Activated CD8-positive, alpha-beta T cell treated with anti-CD3 and anti-CD28 coated beads, Interleukin-2, amount 10 ng/mL, durations not matched to agents 7 days and 5 days (primary cell): ENCODE measurements at places on chromosomes 6 and 20.

GRCh38 chr20:30288346-30288745 lies 969.1 kb upstream of the DEFB115 start:
- H3K4me1 ChIP-seq: peaks cover 13% of the 10 kb centered on the region
- H3K36me3 ChIP-seq: peaks cover 4% of the 10 kb centered on the region
- no peak overlapping the region for H3K27ac ChIP-seq
- no peaks in the 10 kb centered on the region for H3K27me3 ChIP-seq
- H3K4me3 ChIP-seq: no peak overlapping the region

GRCh38 chr20:41925476-41925875 lies 307.3 kb upstream of the CHD6 start:
- H3K4me3 ChIP-seq: no peak overlapping the region
- no peak overlapping the region for H3K27ac ChIP-seq
- no peaks in the 10 kb centered on the region for H3K4me1 ChIP-seq
- peaks cover 9% of the 10 kb centered on the region for H3K27me3 ChIP-seq

GRCh38 chr6:10655508-10656055 lies 38.8 kb downstream of the C6orf52 start:
- H3K27ac ChIP-seq: peak overlapping the region; percentile 17
- peak; percentile 55 for DNase-seq
- H3K4me3 ChIP-seq: peak overlapping the region; percentile 36
- no peaks in the 10 kb centered on the region for H3K36me3 ChIP-seq

- no peak overlapping the region for H3K4me3 ChIP-seq
- no peaks in the 10 kb centered on the region for H3K27me3 ChIP-seq
- peaks cover 41% of the 10 kb centered on the region for H3K36me3 ChIP-seq
- no peak overlapping the region for H3K27ac ChIP-seq
- no peak for DNase-seq
Observed at GRCh38 chr6:88914895-88915598, 48.4 kb downstream of the RNGTT start.

GRCh38 chr6:80331974-80332373 lies 225.5 kb downstream of the BCKDHB start:
- H3K4me1 ChIP-seq: no peaks in the 10 kb centered on the region
- DNase-seq: no peak
- H3K36me3 ChIP-seq: no peaks in the 10 kb centered on the region
- no peak overlapping the region for H3K4me3 ChIP-seq
- H3K27me3 ChIP-seq: no peaks in the 10 kb centered on the region

GRCh38 chr6:107280791-107281190 lies 165.5 kb upstream of the BEND3 start:
- no peaks in the 10 kb centered on the region for H3K27me3 ChIP-seq
- no peaks in the 10 kb centered on the region for H3K36me3 ChIP-seq
- H3K4me1 ChIP-seq: no peaks in the 10 kb centered on the region
- no peak overlapping the region for H3K4me3 ChIP-seq
- no peak for DNase-seq

DNA sequence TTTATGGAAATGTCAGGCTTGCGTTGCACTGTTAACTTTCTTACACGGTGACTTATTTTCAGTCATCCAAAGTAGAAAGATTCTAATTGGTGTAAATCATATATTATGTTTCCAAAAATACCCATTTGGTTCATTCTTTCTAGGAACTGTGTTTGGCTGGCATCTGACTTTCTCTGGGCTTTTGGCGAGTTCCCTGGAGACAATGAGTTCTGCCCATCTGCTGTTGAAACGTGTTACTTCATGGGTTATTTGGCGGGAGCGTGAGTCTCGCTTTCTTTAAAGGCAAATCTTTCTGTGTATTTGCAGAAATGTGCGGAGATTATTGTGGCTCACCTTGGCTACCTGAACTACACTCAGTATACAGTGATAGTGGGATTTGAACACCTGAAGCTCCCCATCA lies 29.5 kb downstream of the TMEM181 start:
- no peaks in the 10 kb centered on the region for H3K4me1 ChIP-seq
- no peak overlapping the region for H3K4me3 ChIP-seq
- H3K27ac ChIP-seq: no peak overlapping the region
- peaks cover 73% of the 10 kb centered on the region for H3K36me3 ChIP-seq
- DNase-seq: no peak

DNA sequence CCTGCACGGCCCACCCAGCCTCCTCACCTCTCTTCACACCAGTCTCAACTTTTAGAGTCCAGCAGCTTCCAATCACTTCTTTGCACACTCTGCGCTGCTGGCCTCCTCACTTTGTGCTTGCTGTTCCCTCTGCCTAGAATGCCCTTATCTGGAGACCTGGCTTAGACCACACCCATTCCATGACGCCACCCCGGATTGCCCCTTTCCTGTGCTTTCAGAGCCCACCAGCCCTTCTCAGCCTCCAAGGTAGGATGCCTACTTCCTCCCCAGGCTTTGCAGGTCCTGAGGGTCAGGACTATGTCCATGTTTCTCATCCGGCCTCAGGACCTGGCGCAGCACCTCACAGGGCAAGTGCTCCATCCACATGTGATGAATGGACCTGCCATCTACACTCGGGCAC lies 27.0 kb upstream of the AVP start:
- H3K4me3 ChIP-seq: no peak overlapping the region
- no peaks in the 10 kb centered on the region for H3K27me3 ChIP-seq
- H3K36me3 ChIP-seq: peaks cover 12% of the 10 kb centered on the region

DNA sequence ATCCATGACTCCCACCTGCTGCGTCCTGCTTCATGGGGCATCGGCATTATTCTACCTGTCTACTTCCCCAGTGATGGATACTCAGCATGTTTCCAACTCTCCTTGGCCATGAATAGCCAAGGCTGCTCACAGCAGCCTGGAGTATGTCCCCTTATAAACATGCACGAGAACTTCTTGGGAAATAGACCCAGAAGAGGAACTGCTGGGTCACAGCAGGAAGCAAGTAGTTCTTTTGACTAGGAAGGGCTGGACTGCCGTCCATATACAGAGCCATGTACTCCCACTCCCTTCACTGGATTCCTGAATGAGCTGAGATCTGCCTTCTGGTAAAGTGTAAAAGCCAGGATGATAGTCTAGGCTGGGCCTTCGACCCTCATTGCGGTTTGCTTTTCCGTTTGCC lies 106.3 kb upstream of the KCNK16 start:
- peaks cover 7% of the 10 kb centered on the region for H3K4me1 ChIP-seq
- H3K4me3 ChIP-seq: no peak overlapping the region
- H3K27me3 ChIP-seq: peaks cover 2% of the 10 kb centered on the region
- no peak for DNase-seq
- no peaks in the 10 kb centered on the region for H3K36me3 ChIP-seq

- H3K27me3 ChIP-seq: no peaks in the 10 kb centered on the region
- H3K36me3 ChIP-seq: no peaks in the 10 kb centered on the region
- H3K27ac ChIP-seq: no peak overlapping the region
- no peaks in the 10 kb centered on the region for H3K4me1 ChIP-seq
Observed at GRCh38 chr20:16437387-16437996, 135.8 kb downstream of the KIF16B start.

DNA sequence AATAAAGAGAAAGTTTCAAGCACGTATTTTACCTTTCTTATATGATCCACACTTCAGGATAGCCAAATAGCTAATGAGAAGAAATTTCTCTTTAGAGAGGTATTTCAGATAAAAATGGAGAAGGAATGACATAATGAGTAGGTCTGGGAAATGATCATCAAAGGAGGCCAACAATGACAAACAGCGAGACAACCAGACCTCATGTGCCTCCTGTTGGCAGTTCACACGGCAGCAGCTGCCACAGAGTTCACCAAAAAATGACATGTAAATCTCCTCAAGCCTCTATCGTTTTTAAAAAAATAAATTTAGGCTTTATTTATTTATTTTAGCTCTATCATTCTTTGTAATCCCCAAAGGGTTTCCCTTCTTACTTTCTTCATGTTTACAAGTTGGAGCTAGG lies 47.7 kb downstream of the SLC2A12 start:
- no peaks in the 10 kb centered on the region for H3K36me3 ChIP-seq
- no peak overlapping the region for H3K27ac ChIP-seq
- no peaks in the 10 kb centered on the region for H3K4me1 ChIP-seq
- H3K27me3 ChIP-seq: peaks cover 18% of the 10 kb centered on the region
- DNase-seq: no peak

DNA sequence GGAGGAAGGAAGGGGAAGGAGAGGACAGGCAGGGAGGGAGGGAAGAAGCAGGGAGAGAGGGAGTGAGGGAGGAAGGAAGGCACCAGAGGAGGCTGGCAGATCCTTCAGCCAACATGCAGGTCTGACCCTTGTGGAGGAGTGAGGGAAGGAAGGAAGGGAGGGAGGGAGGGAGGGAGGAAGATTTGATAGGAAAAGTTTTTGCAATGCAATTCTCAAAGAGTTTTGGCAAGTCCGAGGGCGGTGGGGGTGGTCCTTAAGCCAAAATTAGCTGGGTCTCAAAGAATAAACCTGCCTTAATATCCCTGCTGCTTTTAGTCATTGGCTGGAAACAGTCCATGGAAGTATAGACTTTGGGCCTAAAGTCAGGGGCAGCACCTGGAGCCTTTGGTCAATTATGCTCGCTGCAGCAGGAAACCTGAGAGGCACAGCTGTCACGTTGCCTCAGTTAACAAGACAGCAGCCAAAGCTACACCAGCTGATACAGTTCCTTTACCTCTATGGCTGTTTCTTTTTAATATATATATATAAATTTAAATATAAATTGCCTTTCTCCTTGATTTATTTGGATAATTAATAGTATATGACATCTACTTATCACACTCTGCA lies 115.7 kb upstream of the RALGAPA2 start:
- no peaks in the 10 kb centered on the region for H3K36me3 ChIP-seq
- no peak overlapping the region for H3K27ac ChIP-seq
- no peaks in the 10 kb centered on the region for H3K4me1 ChIP-seq
- no peak for DNase-seq
- H3K27me3 ChIP-seq: peaks cover 4% of the 10 kb centered on the region

- no peak overlapping the region for H3K4me3 ChIP-seq
- H3K36me3 ChIP-seq: peaks cover 6% of the 10 kb centered on the region
- H3K27ac ChIP-seq: no peak overlapping the region
Observed at GRCh38 chr6:97187951-97188350, 95.1 kb downstream of the MMS22L start.

DNA sequence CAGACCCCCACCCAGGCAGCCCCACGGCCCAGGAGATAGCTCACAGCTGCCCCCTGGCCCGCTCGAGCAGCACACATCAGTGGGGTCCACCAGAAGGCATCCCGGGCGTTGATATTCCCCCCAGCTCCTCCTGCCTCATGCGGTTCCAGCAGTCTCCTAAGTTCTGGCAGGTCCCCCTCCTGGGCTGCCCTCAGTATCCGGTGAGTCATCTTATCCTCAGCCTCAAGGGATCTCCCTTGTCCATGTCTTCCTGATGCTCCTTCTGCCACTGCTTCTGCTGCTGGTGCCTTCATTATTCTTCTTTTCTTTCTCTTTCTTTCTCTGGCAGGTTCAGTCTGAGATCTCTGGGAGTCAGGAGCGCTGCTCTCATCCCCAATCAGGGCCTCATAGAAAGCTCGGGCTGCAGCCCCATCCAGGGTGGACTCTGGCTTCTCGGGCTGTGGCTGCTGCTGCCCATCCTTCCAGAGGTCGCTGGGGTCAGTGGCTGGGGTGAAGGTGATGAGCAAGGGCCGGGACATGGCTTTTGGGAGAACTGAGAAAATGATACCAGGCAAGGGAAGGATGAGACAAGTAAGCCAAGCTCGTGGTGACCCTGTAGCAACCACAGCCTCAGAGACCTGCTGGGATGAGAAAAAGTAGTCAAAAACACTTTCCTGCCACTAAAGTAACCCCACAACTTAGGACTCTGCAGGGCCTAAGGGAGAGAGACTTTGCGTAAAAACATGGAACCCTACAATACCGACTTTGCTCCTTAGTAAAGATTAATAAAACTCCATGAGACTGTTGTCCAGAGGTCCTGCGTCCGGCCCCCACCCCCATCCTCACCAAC lies 622 bp downstream of the GPANK1 start:
- H3K27me3 ChIP-seq: no peaks in the 10 kb centered on the region
- peaks cover 79% of the 10 kb centered on the region for H3K4me1 ChIP-seq
- DNase-seq: no peak
- H3K4me3 ChIP-seq: peak overlapping the region; percentile 96
- peaks cover 81% of the 10 kb centered on the region for H3K36me3 ChIP-seq

GRCh38 chr6:90485635-90486277 lies 101.1 kb downstream of the MAP3K7 start:
- no peak overlapping the region for H3K27ac ChIP-seq
- H3K4me1 ChIP-seq: no peaks in the 10 kb centered on the region
- peaks cover 4% of the 10 kb centered on the region for H3K36me3 ChIP-seq
- no peak for DNase-seq

GRCh38 chr20:37800618-37801017 lies 102.3 kb upstream of the VSTM2L start:
- peaks cover 14% of the 10 kb centered on the region for H3K36me3 ChIP-seq
- H3K4me1 ChIP-seq: peaks cover 7% of the 10 kb centered on the region
- no peak overlapping the region for H3K27ac ChIP-seq
- no peaks in the 10 kb centered on the region for H3K27me3 ChIP-seq

GRCh38 chr6:53864781-53865180 lies 70.0 kb downstream of the LRRC1 start:
- no peak for DNase-seq
- H3K27ac ChIP-seq: no peak overlapping the region
- no peaks in the 10 kb centered on the region for H3K36me3 ChIP-seq
- H3K4me3 ChIP-seq: no peak overlapping the region
- H3K27me3 ChIP-seq: no peaks in the 10 kb centered on the region

DNA sequence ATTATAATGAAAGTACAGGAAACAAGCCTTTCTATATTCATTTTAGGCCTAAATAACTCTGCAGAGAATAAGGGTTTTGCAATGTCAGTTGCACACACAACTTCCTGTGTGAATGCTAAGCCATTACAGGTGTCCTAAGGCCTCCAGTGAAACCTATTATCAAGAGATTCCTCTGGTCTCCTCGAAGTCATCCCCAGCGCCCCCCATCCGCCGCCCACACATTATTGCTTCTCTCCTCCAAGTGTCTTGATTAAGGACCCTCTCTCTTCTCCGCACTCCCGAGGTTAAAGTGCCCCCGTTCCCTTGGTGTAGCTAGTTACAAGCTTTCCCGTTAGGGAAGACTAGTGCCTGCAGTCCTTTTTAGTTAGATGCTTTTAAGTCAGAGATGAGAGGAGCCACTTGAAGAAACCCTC lies 1.3 kb downstream of the HIVEP2 start:
- peaks cover 14% of the 10 kb centered on the region for H3K36me3 ChIP-seq
- peaks cover 3% of the 10 kb centered on the region for H3K27me3 ChIP-seq
- H3K27ac ChIP-seq: peak overlapping the region; percentile 100
- peak overlapping the region; percentile 100 for H3K4me3 ChIP-seq
- DNase-seq: peak; percentile 58
- H3K4me1 ChIP-seq: peaks cover 59% of the 10 kb centered on the region

DNA sequence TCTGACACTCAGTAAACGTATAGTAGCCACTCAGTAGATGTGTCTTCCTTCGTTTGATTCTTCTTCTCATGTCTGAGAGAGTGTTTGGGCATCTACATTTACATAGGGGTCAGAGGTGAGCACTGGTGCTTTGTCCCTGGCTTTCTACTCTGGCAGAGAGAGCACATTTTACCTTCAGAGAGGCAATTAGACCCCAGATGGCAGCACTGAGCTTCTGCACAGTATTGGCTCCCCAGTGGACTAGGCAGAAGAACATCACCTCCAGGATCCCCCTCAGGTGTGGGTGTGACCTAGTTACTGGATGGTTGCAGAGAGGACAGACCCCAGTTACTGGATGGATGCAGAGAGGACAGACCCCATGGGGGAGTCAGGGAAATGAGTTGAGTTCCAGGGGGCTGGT lies 327.2 kb downstream of the DHX35 start:
- H3K4me1 ChIP-seq: no peaks in the 10 kb centered on the region
- H3K27me3 ChIP-seq: peaks cover 6% of the 10 kb centered on the region
- H3K4me3 ChIP-seq: no peak overlapping the region

GRCh38 chr20:63073738-63074065 lies 66.9 kb upstream of the BHLHE23 start:
- peaks cover 20% of the 10 kb centered on the region for H3K27me3 ChIP-seq
- no peak for DNase-seq
- no peaks in the 10 kb centered on the region for H3K4me1 ChIP-seq
- no peak overlapping the region for H3K4me3 ChIP-seq
- no peak overlapping the region for H3K27ac ChIP-seq
